ENCODE measurements at places on chromosomes 13 and 19.

- no peak for DNase-seq
Observed at GRCh38 chr13:34308725-34309124, 490.8 kb downstream of the RFC3 start.

- DNase-seq = no peak
Observed at GRCh38 chr13:37648609-37649008, 50.0 kb upstream of the POSTN start.

DNA sequence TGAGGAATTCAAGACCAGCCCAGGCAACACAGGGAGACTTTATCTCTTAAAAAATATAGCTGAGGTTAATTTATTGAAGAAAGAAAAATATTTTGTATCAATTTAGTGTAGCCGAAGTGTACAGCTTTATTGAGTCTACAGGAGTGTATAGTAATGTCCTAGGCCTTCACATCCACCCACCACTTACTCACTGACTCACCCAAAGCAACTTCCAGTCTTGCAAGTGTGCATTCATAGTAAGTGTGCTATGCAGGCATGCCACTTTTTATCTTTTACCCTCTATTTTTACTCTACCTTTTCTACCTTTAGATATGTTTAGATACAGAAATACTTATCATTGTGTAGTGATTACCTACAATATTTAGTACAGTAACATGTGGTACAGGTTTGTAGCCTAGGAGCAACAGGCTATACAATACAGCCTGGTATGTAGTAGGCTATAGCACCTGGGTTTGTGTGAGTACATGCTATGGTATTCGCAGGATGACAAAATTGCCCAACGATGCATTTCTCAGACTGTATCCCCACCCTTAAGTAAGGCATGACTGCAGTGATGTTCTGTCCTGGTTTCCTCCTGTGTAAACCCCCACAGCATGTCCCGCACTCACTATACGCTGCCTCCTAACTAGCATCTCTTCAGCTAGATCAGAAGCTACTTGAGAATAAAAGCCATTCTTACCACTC is 15.3 kb upstream of the ATP12A start:
- no peak for DNase-seq

DNA sequence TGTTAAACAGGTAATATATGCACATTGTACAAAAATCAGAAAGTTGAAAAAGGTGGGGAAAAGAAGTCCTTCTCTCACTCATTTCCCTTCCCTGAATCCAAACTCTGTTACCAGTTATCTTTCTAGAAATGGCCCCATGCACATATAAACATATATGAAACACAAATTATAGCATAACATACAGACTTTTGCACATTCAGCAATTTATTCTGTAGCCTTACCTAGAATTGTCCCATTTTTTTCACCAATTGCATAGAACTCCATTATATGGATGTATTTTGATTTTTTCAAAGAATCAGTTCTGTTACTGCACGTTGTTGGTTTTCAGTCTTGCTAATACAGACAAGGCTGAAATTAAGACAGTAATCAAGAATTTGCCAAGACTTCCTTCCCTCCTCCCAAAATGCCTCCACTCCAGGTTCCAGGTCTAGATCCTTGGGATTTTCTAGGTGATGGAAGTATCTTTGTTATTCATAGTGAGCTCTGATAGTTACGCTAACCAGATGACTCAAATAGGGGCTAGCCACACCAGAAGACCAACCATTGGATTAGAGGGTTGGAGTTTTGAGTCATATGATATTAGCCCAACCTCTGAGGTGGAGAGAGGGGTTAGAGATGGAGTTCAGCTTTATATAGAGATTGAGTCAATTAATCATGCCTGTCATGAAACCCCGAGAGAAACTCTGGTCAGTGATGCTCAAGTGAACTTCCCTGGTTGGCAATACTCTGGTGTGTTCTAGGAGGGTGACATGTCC is 30.7 kb downstream of the GPR180 start:
- DNase-seq = no peak

- DNase-seq = no peak
Observed at GRCh38 chr13:34419025-34419424, 523.0 kb upstream of the NBEA start.

DNA sequence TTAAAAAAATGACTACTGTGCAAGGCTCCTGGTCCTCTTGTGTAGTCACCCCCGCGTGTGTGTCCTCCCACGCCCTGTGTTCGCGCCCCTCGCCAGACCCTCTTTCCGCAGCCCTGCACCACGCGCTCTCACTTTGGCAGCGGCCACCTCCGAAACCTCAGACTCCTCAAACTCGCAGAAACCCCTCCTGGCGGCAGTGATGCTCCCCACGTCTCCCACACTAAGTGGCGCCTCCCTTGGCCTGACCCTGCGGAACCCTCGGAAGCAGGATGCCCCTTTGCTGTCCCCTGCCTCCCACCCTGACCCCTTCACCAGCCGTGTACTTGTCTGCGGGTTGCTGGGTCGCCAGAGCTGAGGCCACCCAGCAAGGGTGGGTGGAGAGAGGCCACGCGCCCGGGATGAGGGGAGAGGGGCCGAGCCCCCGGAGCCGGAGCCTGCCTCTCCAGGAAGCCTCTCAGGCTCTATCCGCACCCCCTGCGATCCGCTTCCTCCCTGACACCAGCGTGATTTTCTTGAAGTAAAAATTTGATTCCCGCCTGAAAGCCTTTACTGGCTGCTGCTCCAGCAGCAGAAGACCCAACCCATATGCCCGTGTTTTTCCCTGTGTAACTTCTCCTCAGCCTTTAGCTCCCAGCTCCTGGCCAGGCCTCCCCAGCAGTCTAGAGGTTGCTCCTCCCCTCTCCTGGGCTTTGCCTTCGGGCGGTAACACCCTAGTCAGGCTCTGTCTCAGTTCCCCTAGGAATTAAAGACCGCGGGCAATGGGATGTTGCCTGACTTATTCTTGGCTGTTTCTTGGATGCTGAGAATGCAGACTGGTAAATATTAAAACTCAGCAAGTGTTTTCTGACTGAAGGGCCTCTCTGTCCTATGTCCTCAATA is 55.2 kb downstream of the MIPEP start:
- no peak for DNase-seq

- DNase-seq = no peak
Observed at GRCh38 chr19:18764591-18765051, 26.5 kb downstream of the COMP start.

Data from OCI-LY7 (cell line).